ENCODE measurements at places on chromosomes 3 and 15. TPM values are rescaled to one million over a fixed set of nuclear protein-coding genes. Genes with fewer than 3 reads are reported as not detected.

CNTN3 gene
- 1.9 TPM for total RNA-seq

CNBP gene
- 331 TPM for total RNA-seq

KNG1 gene
- total RNA-seq, result not detected

MYEF2 gene
- 0.70 TPM for total RNA-seq

LIPC gene
- total RNA-seq, result not detected
